Brain (organoid and tissue), 16 donors: ENCODE measurements at places on chromosomes 11 and 22.

DNA sequence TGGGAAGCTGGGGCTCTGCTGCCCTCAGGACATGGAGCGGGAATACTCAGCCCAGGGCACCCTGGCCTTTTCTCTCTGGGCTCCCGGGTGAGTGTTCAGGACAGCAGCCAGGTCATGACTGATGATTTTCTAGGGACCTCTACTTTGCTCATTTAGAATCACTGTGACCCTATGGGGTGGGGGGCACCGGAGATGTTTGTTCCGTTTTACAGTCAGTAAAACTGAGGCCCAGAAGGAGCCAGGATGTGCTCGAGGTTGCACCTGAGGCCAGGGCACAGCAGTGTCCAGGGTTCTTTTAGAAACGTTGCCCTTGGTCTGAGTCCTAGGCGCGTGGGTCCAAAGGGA is 48.1 kb downstream of the SMIM38 start:
- DNase-seq: no peak

DNA sequence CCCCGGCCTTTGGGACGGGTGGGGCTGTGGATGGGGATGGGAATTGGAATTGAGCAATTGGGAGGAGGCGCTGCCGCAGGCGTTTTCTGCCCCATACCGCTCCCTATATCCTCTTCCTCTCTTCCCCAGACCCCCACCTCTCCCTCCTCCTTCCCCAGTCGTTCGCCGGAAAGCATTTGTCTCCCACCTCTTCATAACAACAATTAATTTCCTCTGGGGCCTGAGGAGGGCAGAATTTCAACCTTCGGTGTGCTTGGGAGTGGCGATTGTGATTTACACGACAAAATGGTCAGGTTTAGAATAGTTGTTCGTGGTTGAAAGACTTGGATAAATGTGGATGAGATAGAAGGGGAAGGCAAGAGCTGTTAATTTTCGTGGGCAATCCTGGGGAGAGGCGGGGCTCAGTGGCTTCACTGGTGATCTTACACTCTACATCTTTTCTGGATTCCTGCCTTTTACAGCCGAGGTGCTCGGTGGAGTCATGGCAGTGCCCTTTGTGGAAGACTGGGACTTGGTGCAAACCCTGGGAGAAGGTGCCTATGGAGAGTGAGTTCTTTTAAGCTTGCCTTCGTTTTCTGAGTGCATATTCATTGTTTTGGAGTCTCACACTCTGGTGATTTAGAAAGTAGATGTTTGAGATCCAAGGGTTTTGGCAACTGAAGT is 1.5 kb downstream of the CHEK1 start:
- peak; percentile 40 for DNase-seq

- peak; percentile 93 for DNase-seq
These were observed 28.5 kb downstream of the GLB1L2 start for GRCh38 chr11:134360050-134360835.

- no peak for DNase-seq
These were observed 138.1 kb downstream of the MAML2 start for GRCh38 chr11:96204721-96205459.

GRCh38 chr11:69655479-69656428 is 14.8 kb downstream of the CCND1 start:
- no peak for DNase-seq

GRCh38 chr11:20353829-20354434 is 9.6 kb upstream of the HTATIP2 start:
- peak; percentile 87 for DNase-seq

DNA sequence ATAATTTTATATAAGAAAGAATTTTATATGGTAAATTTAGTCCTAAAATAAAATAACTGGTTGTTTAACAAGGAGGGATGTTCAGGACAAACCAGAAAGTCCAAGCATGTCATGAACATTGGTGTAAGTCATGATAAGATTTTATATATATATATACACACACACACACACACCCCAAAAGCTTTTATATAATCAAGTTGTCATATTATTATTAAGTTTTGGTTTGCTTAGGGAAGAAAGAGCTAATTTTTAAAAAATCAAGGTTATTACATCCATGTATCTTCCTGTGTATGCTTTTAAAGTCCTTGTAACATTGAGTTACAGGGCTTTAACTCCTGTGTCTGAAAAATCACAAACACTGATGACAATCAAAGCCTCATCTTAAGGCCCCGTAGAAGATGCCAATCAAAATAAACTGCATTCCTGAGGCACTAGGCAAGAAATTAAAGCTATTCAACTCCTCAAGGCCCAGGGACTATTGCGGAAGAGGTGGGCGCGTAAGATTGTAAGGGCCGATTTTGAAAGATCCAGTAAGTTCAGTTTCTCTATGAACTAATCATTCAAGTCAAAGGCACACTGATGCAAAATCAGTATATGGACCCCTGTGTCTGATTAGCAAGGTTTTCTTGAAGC is 16.8 kb downstream of the APOL6 start:
- no peak for DNase-seq

GRCh38 chr22:46581538-46582244 is 38.5 kb upstream of the GRAMD4 start:
- DNase-seq: no peak

DNA sequence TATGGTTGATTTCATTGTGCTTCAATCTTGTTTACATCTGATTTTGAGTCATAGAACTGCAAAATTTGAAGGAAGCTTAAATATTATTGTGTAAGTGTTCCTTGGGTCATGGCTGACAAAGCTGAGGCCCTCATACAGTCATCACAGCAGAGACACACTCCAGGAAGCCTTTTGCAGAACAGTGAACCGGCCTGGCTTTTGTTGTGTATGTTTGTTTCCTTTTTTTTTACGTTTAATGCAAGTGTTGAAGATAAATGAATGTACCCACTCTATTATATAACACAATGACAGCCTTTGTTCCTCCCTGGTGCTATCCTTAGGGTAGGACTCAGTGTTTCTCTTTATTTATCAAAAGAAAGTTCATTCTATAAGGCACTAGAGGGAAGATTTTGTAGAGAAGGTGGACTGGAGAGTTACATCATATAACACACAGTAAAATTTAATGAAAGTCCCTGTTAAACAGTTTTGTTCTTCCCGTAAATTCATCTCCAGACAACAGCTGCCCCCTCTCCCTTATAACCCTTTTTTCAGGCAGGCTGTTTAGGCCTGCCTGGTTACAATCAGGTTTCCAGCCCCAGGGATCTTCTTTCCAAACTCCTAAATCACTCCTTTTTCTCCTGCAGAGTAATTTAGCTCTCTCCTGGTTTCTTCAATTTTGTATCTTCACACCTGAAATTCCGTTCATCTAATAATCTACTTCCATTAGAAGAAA is 34.3 kb upstream of the CSTF3 start:
- no peak for DNase-seq

DNA sequence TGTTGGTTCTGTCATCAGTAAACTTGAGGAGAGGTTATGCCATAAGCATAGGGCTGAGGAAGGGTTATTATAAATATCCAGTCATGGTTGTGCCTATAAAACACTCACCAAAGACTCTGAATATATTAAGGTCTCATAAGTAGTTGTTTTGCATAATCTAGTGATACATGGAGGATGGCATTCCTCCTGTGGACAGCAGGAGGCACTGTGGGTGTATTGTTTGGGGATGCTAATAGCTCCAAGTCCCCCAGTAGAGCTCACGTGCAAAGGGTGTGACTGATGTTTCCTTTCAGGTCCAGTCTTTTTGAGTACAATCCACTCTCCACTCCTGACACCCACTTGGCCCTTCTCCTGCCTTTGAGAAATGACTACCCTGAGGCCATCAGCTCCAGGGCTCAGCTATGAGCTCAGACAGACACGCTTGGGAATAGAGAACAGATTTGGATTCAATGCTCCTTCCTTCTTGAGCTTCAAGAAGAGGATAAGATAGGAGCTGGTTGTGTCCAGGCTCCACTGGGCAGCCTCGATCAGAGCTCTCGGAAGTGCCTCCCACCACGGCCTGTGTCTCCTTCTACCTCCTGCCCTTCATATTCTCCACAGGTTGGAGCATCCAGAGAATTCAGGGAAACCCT is 85.2 kb upstream of the IGLL5 start:
- DNase-seq: no peak

DNA sequence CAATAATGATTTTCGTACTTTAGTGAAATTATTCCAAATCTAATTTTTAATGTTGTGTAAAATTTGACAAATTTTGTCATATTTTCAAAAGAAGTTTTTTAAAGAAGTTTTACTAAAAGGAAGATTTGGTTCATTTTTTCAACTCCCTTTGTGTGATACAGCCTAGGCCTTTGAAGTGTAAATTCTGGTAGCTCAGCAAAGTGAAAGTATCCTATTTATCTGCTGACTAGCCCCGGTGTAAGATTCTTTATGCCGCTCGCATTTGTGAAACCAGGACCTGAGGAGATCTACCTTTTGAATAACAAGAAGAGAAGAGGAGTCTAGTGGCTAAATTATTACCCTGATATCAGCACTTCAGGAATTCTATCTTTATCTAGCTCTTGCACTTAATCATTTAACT is 177.4 kb downstream of the JRKL start:
- no peak for DNase-seq

GRCh38 chr22:44464000-44464399 is 34.0 kb downstream of the RTL6 start:
- DNase-seq: no peak

DNA sequence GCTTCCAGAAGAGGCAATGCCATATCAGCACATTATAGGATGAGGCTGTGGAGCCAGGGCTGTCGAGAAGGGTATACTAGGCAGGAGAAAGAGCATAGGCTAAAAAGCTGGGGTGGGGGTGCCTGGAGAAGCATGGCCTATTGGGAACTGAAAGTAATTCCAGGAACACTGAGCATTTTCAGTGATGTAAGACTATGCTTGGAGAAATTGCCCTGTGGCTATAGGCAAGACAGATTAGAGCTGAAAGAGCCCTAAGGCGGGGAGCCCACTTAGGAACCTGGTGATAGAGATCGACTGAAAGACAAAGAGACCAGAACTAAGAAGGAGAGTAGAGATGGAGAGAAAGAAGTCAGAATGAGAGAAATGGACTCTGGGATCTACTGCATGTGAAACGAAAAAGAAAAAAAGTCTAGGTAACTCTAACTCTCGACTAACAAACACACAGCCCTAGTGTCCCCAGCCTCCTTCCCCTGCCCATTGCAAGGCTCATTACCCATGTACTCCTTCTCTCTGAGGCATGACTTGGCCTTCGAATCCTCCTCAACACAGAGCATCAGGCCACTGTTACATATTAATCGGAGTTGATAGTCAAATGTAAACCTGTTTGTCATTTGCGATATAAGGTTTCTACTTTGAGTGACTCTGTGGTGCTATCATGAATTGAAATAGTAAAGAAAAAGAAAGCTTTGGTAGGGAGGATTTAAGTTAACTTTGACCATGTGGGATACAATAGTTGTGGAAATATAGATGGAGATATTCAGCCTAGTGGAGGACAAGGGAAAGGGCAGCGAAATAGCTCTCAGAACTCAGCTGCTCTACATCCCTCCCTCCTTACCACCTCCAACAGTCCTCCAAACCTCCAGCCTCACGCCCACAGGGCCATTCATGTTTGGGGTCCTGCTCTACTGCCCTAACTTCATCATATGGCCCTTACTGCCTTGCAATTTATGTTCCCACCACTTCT is 52.3 kb upstream of the BMAL1 start:
- DNase-seq: no peak

DNA sequence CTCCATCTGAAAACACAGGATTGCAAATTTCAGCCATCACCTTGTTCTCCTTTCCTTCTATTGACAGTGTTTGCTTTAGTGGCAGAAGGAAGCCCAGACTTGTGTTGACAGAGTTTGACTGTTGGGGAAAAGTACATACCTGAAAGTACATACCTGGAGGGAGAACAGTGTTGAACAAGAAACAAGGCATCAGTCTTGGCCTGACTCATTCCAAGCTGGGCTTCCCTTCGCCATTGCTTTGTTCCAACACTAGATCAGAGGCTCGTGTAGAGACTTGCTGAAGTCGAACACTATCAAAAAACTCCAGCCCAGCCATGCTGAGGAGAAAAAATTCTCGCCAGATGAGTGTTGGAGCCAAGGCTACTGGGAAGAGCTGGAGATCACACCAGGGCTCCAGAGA is 133.4 kb downstream of the BBOX1 start:
- DNase-seq: no peak

DNA sequence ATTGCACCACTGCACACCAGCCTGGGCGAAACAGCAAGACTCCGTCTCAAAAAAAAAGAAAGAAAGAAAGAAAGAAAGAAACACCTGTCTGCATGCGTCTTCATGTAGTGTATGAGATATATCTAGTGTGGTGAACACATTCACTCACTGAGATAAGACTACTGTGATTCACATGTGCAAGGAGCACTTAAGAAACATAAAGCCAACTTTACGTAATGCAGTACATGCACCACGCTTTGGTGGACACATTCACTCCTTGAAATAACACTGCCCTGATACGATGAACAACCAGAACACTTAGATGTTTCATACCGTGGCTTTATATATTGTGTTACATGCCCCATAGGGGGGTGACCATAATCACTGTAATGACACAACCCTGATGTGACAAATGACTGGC is 96.0 kb downstream of the MICAL3 start:
- no peak for DNase-seq

- no peak for DNase-seq
These were observed 145.9 kb downstream of the ELP4 start for GRCh38 chr11:31655483-31655882.

- DNase-seq: no peak
These were observed 162.4 kb downstream of the SOX6 start for GRCh38 chr11:16193897-16194381.

DNA sequence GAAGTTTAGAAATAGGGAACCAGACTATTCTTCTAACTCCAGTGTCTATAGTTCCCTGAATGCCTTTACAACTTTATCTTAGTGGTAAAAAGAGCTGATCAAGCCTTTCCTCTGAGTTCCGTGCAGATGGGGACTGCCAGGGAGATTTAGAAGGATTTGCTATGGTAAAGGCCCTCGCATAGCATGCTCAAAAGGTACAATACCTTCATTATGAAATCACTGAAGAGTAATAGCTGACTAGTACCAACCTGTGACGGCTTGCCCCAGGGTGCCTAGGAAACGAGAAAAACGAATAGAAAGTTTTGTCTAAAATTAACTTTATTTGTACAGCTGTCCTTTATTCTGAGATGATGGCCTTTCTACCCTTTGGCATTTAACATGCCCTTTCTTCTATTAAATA is 150.1 kb upstream of the ARHGAP42 start:
- DNase-seq: no peak

DNA sequence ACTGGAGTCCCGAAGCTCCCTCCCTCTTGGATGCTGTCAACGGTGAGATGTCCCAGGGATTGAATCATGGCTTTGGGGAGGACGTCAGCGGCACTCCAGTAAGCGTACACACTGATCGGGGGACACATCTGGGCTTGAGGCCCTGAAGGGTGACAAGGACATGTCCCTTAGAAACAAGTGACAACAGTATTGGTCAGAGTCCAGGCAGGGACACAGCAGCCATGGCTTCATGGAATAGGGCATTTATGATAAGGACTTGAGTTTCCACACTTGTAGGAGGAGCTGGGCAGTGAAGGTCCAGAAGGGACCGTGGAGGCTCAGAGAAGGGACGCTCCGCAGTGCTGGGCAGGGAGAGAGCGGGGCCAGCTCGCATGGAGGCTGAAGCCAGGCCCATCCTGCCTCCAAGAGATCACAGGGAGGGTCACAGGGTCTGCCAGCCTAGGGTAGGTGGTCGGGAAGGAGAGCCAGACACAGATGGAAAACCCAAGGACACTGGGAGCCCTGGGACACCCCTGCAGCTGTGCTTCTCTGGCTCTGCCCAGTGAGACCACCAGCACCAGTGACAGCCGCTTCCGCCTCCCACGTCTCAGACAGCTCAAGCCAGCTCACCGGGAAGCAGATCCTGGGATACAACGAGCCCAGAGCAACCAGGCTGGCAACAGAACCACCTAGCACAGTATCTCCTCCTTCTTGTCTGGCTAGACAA is 22.9 kb upstream of the RFPL3 start:
- DNase-seq: no peak

GRCh38 chr22:47629791-47630655 is 867.6 kb downstream of the TBC1D22A start:
- no peak for DNase-seq

- no peak for DNase-seq
These were observed 9.0 kb downstream of the GNAZ start for GRCh38 chr22:23079240-23079768.
